Kidney (tissue), 22 donors: ENCODE measurements at places on chromosomes 7 and 10. TPM values are rescaled to one million over a fixed set of nuclear protein-coding genes. Genes with fewer than 3 reads are reported as not detected.
A peak's percentile ranks its signal among the peaks of the same experiment; 100 is the strongest.

GRCh38 chr10:119441921-119442757 lies 100.4 kb downstream of the RGS10 start:
- DNase-seq, result peak; percentile 74
- H3K27ac ChIP-seq, result no peak overlapping the region
- H3K27me3 ChIP-seq, result no peaks in the 10 kb centered on the region
- H3K4me1 ChIP-seq, result peaks cover 8% of the 10 kb centered on the region
- H3K4me3 ChIP-seq, result no peak overlapping the region

- H3K4me3 ChIP-seq, result no peak overlapping the region
- no peaks in the 10 kb centered on the region for H3K36me3 ChIP-seq
- H3K4me1 ChIP-seq, result peaks cover 3% of the 10 kb centered on the region
- no peak for DNase-seq
Measured at GRCh38 chr7:91383905-91384274, 119.7 kb downstream of the FZD1 start.

- H3K27ac ChIP-seq, result no peak overlapping the region
- no peak overlapping the region for H3K4me3 ChIP-seq
- no peaks in the 10 kb centered on the region for H3K4me1 ChIP-seq
- peak; percentile 55 for DNase-seq
- no peaks in the 10 kb centered on the region for H3K27me3 ChIP-seq
Measured at GRCh38 chr10:132715776-132716680, 69.9 kb downstream of the NKX6-2 start.

DNA sequence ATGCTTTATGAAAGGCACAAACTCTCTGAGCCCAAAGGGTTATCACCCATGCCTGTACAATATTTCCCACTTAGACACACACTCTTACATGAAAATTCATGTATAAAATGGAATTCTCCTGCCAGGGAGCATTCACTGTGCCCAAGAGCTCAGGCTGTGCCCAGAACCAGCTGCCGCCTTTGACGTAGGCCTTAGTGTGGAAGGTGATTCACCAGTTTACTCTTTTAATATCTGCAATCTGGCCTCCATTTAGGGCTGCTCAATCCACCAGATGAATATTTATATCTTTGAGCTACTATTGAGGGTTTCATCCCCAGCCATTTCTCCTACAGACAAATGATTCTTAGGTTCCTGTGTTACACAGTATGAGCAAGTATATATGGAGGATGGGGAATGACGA lies 849.7 kb downstream of the CNTNAP2 start:
- no peak for DNase-seq
- no peak overlapping the region for H3K4me3 ChIP-seq
- H3K27me3 ChIP-seq, result no peaks in the 10 kb centered on the region
- H3K36me3 ChIP-seq, result no peaks in the 10 kb centered on the region
- H3K27ac ChIP-seq, result no peak overlapping the region
- no peaks in the 10 kb centered on the region for H3K4me1 ChIP-seq

DNA sequence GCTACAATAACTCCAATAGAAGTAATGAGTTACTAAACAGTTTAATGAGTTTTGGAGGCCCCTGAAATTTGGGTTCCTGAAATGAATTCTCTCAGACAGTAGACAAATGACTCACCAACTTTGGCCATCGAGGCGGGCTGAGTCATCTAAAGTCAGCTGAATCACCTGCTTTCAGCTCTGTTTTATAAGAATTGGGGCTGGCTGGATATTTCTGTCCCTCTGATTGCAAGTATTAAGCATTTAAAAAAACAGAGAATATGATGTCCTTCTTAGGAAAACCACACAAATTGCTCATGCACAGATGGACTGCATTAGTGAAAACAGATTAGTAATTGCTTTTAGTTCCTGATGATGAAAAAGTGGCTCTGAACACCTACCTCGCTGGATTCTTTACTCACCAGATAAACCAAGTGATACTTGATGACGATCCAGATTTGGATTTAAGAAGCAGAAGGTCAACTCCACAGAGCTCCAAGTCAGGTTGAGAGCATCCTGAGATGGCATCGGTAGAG lies 59.1 kb downstream of the ZNF365 start:
- DNase-seq, result no peak
- no peak overlapping the region for H3K27ac ChIP-seq
- no peaks in the 10 kb centered on the region for H3K36me3 ChIP-seq
- H3K27me3 ChIP-seq, result no peaks in the 10 kb centered on the region
- H3K4me3 ChIP-seq, result no peak overlapping the region
- no peaks in the 10 kb centered on the region for H3K4me1 ChIP-seq

DNA sequence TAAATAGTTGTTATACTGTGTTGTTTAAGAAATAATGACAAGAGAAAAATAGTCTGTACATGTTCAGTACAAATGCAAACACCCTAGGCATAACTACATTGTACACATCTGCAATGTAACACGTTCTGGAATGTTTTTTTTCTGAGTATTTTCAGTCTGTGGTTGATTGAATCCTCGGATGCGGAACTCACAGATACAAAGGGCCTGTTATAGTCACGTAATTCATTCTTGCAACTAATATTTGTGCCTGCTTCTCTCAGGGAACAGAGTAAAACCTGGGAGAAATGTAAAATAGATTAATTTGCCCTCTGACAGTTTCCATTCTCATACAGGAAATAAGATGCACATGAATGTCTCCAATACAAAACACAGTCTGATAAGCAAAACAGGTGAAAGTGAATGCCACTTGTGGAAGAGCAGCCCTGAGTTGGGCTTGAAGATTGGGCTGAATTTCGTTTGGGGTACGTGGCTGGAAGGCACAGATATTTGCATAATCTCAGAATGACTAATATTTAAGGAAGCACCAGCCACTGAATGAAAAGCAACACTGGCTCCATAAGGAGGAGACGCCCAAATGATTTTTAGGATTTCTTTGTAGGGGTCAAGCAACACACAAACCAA lies 19.1 kb downstream of the DENND2A start:
- H3K27ac ChIP-seq, result no peak overlapping the region
- H3K36me3 ChIP-seq, result no peaks in the 10 kb centered on the region
- no peak for DNase-seq
- H3K4me1 ChIP-seq, result peaks cover 11% of the 10 kb centered on the region
- no peak overlapping the region for H3K4me3 ChIP-seq

GRCh38 chr7:151415375-151416105 lies 5.7 kb upstream of the WDR86 start:
- no peak overlapping the region for H3K27ac ChIP-seq
- H3K27me3 ChIP-seq, result no peaks in the 10 kb centered on the region
- DNase-seq, result no peak

- no peak overlapping the region for H3K27ac ChIP-seq
- DNase-seq, result no peak
- no peaks in the 10 kb centered on the region for H3K4me1 ChIP-seq
- H3K27me3 ChIP-seq, result no peaks in the 10 kb centered on the region
- no peaks in the 10 kb centered on the region for H3K36me3 ChIP-seq
- H3K4me3 ChIP-seq, result no peak overlapping the region
Measured at GRCh38 chr10:62541811-62542210, 167.6 kb downstream of the ZNF365 start.

DNA sequence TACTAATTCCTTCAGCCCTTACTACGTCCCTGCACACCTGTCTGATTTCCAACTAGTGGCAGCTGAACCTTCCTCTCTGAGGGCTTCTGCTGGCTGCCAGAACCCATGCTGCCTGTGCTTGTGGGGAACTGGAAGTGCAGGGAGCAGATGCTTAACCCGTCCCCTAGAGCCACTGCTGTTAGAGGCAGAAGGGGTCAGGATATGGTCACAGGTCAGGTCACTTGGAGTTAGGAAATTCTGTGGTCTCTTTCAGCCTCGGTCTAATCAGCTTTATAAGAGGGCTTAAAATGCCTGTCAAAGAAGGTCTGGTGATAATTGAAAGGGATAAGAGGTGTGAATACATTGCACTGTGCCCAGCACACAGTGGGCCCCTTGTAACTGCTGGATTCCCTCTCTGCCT lies 82.0 kb downstream of the PLPP4 start:
- no peaks in the 10 kb centered on the region for H3K4me1 ChIP-seq
- no peak for DNase-seq

DNA sequence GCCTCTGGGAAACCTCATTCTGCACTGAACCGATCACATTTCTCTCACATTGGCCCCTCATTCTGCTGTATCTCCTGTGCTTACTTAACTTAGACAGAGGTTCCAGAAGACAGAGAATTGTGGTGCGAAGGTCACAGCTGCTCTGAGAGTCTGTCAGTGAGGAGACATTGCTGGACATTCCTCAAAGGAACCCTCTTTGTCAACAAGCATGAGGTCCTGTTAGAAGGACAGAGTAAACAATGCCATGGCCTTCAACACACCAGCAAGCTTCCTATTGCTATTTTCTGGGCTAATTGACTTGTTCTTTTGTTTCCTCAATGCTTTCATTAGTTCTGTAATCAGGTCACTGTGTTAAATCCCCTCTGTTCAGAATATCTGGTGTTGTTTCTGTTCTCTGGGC lies 109.3 kb upstream of the FZD8 start:
- no peak overlapping the region for H3K4me3 ChIP-seq
- no peaks in the 10 kb centered on the region for H3K36me3 ChIP-seq
- H3K27me3 ChIP-seq, result no peaks in the 10 kb centered on the region
- no peak overlapping the region for H3K27ac ChIP-seq
- no peak for DNase-seq

DNA sequence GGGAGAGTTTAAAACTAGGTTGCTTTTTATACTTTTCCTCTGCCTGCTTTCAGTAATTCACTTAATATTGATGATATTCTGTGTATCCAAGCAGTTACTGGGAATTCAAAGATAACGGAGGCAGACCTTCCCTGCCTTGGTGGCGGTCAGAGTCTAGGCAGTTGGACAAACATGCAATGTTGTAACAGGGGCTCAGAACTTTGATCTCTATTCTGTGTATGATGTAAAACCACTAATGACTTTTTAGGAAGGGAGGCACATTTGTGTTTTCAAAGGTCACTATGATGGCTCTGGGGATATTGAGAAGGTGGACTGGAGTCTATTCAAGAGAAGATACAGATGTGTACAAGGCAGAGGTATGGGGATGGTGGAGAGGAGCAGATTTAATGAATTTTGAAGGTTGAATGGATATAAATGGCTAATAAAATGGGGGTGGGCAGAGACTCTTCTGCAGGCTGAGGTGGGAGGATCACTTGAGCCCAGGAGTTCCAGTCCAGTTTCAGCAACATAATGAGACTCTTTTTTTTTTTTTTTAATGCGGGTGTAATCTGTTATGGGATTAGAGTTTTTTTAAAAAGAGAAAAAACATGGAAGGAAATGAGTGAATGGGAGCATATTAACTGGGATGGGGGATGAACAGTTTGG lies 5.7 kb upstream of the PON2 start:
- no peaks in the 10 kb centered on the region for H3K27me3 ChIP-seq
- no peak overlapping the region for H3K27ac ChIP-seq
- H3K4me3 ChIP-seq, result no peak overlapping the region
- no peaks in the 10 kb centered on the region for H3K4me1 ChIP-seq
- H3K36me3 ChIP-seq, result no peaks in the 10 kb centered on the region
- DNase-seq, result no peak

GRCh38 chr10:60376221-60377041 lies 13.2 kb downstream of the ANK3 start:
- no peaks in the 10 kb centered on the region for H3K36me3 ChIP-seq
- DNase-seq, result no peak
- no peaks in the 10 kb centered on the region for H3K27me3 ChIP-seq
- no peak overlapping the region for H3K4me3 ChIP-seq

DNA sequence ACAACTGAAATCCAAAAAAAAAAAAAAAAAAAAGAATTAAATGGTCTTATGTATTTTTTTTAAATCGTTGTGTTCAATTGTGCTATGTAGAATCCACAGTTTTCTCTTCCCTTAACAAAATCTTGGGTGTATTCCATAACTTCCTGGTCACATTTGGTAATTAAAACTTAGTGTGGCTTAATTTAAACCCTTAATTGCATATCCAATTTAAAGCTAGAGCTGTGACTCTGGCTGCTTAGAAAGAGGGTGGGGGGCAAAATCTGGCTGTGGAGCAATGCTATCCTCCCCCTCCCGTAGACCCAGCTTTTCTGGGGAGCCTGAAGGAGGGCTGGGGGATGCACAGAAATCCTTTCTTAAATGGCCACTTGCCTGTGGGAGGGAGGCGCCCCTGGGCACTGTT lies 695.1 kb downstream of the INHBA start:
- no peaks in the 10 kb centered on the region for H3K36me3 ChIP-seq
- H3K27me3 ChIP-seq, result no peaks in the 10 kb centered on the region
- no peak overlapping the region for H3K27ac ChIP-seq

DNA sequence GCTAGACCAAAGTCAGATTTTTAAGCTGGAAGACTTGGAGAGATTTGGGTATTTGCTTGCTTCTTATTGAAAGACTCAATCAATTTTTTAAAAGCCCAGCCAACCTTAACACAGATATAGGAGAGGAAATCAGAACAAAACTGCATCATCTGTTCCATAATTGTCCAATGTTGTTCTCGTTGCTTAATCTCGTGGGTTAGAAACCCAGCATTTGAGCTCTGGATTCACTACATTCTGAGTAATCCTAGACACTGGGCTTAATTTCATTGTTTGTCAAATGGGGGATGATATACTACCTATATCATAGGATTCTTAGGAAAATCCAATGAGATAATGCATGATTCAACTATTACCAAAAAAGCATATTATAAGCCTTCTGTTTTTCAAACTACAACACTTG lies 48.9 kb downstream of the CALD1 start:
- no peaks in the 10 kb centered on the region for H3K36me3 ChIP-seq
- no peak overlapping the region for H3K4me3 ChIP-seq
- no peak overlapping the region for H3K27ac ChIP-seq
- DNase-seq, result no peak

DNA sequence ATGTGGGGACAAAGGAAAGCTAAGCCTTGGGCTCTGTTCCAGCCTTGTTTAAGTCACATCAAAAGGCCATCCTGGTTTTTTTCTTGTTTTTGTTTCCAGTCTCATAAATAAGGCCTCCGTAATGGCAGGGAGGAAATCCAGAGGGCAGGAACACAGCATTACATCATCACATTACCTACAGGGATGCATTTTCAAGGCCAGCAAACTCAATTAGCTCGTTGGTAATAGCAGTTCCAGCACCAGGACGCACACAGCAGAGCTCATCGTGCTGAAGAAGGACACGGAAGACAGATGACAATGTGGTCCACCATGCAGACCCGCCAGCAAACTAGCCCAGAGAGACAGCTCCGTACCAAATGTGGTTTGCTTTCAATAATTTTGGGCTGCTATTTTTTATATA lies 1209.2 kb downstream of the TYW1 start:
- H3K36me3 ChIP-seq, result no peaks in the 10 kb centered on the region
- no peak for DNase-seq
- no peaks in the 10 kb centered on the region for H3K4me1 ChIP-seq
- H3K27me3 ChIP-seq, result no peaks in the 10 kb centered on the region

GRCh38 chr10:80544316-80544953 lies 6.7 kb downstream of the SH2D4B start:
- no peak overlapping the region for H3K27ac ChIP-seq
- no peaks in the 10 kb centered on the region for H3K4me1 ChIP-seq
- no peak overlapping the region for H3K4me3 ChIP-seq
- no peaks in the 10 kb centered on the region for H3K36me3 ChIP-seq
- H3K27me3 ChIP-seq, result no peaks in the 10 kb centered on the region

GRCh38 chr7:129108581-129108980 lies 35.9 kb upstream of the TSPAN33 start:
- no peak for DNase-seq
- no peak overlapping the region for H3K27ac ChIP-seq
- no peaks in the 10 kb centered on the region for H3K36me3 ChIP-seq

Gene ZEB1
- 43.0 TPM for total RNA-seq

Gene GPR141
- 3.3 TPM for total RNA-seq

Gene HABP2
- total RNA-seq, result 25.6 TPM

Gene CRHR2
- total RNA-seq, result not detected

Gene ANKRD7
- total RNA-seq, result 3.0 TPM

Gene HMX2
- total RNA-seq, result 0.25 TPM
